ENCODE measurements at places on chromosomes 4 and X.

DNA sequence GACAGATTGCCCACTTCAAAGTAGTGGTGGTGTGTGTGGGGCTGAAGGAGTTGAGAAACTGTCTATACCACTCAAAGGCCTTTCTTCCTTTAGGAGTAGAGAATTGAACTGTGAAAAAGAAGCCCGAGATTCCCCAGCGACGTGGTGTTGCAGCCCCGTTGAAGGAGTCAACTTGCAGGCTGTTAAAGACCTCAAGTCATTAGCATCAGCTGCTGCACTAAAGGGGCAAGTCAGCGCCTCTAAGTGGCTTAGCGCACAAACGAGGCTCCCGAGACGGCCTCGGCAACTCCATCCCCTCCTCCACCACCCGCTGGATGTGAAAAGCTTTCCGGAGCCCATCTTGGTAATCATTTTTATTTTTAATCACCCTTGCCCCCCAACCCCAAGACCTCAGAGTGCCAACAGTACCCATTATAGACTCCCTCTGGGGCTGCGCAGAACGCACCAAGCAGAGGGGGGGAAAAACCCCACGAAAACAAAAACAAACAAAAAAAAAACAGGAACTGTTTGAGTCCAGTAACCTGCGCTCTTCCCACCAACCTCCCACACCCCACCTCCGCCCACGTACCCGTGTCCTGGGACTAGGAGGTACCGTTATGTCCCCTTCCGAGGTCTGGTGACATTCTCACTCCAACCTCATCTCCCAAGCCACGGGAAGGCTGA lies 913 bp upstream of the PRDM8 start:
- no peak for DNase-seq

DNA sequence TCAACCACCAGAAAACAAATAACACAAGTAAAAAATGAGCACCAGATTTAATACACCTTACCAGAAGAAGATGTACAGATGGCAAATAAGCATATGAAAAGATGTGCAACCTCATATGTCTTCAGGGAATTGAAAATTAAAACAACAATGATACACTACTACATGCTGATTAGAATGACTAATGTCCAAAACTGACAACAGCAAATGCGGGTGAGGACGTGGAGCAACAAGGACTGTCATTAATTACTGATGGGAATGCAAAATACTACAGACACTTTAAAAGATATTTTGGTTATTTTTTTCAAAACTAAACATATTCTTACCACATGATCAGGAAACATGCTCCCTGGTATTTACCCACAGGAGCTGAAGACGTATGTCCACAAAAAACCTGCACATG lies 140.3 kb downstream of the FRYL start:
- DNase-seq, result no peak

GRCh38 chr4:89619206-89619962 lies 217.6 kb downstream of the SNCA start:
- no peak for DNase-seq

DNA sequence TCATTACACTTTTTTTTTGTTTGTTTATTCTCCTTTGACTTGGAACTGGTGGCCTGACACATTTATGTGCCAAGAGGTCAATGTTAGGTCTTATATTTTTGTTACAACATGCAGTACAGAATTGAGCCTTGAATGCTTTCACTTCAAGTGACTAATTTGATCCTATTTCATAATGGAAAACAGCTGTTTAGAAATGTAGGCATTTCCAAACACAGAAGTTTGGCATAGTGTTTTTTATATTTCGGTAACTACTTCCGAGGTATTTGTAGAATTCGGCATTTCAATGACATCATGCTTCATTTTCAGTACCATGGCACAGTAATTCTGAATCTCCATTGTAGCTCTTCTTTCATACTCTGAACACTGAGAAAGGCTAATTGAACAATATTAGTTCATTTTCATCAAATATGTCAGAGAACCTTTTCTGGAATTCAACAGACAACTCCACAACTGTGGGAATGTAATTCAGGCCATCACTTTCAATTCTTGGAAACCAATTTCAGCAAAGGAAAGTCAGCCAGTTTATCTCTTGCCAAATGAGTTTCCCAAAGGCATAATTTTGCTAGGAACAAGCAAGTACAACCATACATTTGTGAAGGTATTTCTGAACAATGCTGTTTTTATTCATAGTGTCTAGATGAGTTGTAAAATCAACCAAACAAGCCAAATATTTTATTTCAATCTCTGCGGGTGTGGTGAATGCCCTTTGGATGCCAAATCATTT lies 11.4 kb downstream of the FAM120C start:
- DNase-seq, result no peak

GRCh38 chrX:39599339-39599738 lies 498.4 kb downstream of the BCOR start:
- no peak for DNase-seq

DNA sequence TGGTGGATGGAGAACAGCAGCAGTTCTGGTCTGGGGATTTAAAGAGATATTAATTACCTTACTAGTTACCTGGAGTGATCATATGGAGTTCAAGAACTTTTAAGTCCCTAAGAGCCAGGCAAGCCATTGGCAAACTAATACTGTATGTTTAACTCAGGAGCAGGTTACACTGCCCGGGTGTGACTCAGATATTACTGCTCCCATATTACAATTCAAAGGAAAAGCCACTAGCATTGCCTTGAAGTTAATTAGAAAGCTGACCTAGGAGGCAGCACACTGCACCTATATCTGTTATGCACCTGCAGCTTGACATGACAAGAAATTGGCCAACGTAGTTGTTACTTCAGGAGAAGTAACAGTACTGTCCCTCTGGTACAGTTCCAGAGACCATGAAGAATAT lies 47.2 kb downstream of the GRK4 start:
- DNase-seq, result no peak

DNA sequence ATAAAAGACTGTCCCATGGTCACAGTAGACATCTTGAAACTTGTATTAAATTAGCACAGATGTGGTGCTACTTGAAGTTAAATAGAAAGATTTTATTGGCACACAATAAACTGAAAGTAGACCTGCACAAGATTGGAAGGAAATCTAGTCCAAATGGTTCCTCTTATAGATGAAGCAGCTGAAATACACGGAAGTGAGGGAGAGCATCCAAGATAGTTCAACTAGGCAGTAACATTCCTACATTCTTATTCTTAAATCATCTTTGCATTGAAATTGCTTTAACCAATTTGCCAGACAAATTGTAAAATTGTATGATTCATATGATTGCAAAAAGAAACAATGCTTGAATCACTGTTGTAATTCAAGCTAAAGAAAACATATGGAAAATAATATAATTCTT lies 87.6 kb upstream of the VCX3B start:
- no peak for DNase-seq

DNA sequence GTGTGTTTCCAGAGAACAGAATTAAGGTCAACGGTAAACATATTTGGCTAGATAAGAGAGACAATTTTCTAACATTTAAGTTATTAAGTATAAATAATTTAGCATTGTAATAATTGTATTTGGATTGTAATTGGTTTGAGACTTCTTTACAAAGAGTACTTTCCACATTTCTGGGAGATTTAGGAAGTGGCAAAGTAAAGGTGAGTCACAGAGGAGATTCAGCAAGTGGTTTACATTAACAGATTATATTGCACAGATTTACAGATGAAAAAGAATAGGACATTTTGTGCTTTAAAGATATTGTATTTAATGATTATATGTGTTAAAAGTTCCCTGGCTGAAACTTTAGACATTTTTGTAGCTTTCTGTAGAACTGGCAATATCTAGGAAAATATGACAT lies 584.4 kb upstream of the AADAT start:
- no peak for DNase-seq

GRCh38 chr4:67549123-67549522 lies 3.8 kb upstream of the CENPC start:
- DNase-seq, result no peak

- DNase-seq, result no peak
Observed at GRCh38 chr4:115219315-115219860, 106.0 kb upstream of the NDST4 start.

- DNase-seq, result no peak
Observed at GRCh38 chr4:168978001-168978700, 31.9 kb downstream of the CBR4 start.

- no peak for DNase-seq
Observed at GRCh38 chrX:94058728-94059382, 384.8 kb downstream of the FAM133A start.

DNA sequence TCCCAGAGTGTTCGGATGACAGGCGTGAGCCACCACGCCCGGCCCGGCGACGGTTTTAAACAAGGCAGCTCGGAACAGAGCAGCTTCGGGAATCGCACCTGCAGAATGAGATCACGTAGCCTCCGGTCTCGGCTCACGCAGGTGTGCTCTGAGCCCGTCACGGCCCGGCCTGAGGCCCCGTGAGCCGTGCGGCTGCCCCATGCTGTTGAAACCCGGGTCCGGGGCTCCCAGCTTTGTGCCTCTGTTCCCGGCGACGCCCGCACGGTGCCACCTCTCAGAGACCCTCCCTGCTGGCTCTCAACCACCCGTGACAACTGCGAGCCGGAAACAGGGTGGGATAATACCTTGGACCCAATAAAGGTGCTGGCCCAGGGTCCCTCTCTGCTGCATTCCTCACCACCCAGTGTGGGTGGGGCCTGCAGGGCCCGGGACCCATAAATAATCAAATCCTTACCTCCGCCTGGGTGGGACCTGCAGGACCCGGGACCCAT lies 13.4 kb upstream of the PLCXD1 start:
- DNase-seq, result no peak

DNA sequence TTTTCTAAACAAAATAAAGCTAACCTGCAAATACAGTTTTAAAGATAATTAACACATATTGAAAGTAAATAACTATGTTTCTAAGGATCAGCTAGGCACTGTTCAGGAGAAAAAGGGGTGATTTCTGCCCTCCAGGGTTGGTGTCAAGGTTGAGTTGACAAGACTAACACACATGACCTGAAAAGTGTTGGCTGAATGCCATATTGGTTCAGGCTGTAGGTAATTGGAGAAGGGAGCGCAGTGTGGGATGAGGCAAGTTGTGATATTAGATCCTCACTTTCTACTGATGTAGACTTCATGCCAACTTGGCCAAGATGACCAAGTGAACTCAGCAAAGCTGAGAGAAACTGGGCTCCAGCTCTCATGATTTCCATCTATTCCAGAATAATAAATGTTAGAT lies 42.2 kb downstream of the PPM1K start:
- DNase-seq, result no peak

DNA sequence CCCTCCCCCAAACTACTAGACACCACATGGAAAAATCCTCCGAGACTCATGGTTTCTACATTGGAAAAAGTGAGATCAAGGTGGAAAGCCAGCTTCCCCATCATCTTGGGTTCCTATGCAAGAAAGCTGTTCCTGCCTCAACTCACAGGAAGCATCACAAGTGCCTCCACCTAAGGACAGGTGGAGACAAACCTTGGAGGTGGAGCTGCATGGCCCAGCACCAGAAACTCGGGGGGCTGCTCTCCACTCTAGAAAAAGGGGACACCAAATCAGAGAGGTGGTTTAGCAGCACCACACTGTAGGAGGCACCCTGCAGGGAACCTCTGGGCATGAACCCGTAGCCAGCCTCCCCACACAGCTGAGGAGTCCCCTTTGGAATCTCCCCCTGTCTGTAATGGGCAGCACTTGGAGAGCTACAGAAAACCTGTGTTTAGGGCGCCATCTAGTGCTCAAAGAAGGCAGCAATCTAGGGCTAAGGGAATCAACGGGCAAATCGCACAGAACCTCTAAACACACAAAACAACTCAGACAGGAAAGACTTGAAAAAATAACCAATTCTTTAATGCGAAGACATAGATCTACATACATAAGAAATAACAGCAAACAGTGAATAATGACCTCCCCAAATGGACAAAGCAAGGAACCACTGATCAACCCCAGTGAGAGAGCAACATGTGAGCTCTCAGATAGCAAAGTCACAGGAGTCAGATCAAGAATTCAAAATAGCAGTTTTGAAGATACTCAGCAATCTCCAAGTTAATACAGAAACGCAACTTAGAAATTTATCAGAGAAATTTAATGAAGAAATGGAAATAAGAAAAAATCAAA lies 37.0 kb upstream of the ZBTB33 start:
- DNase-seq, result no peak

- no peak for DNase-seq
Observed at GRCh38 chrX:131060147-131060546, 2.0 kb downstream of the ARHGAP36 start.

DNA sequence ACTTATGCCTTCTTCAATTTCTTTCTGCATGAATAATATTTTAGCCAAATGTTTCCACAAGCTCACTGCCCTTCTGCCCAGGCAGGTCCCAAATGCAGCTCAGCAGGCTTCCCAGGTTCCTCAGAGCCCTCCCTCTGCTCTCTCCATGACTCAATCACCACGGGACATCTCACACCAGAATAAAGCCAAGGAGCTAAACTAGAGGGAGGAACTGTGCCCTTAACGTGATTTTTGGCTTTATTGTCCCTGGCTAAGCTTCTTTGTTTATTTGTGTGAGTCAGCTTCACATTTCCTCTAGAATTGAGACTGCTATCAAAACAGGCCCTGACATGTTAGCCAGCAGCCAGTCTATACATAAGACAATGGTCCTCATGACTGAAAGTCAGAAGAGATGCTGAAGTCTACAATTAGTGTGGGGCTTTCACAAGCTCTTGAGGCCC lies 186.4 kb upstream of the GALNT7 start:
- DNase-seq, result no peak

GRCh38 chrX:14616836-14617235 lies 87.5 kb downstream of the GLRA2 start:
- DNase-seq, result no peak

DNA sequence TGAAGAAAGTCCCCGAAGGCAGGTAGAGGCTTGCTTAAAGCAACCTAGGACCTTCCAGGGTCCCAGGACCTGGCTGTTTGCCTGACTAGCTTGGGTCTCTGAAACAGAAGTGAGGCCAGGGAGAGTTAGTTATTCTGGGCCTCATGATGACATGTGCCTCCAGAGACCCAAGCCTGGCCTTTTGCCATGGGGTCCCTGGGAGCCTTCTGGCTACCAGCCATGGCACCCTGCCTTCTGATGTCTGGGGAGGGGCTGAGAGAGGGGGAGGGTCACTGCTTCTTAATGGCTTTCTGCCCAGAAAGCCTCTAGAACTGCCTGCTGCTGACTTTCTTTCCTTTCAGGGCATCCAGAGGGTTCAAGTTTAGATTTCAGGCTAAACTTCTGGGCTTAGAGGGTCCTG lies 1.0 kb upstream of the STARD8 start:
- no peak for DNase-seq

GRCh38 chrX:148541584-148541940 lies 41.1 kb downstream of the AFF2 start:
- no peak for DNase-seq

GRCh38 chr4:138919094-138919936 lies 96.3 kb upstream of the NOCT start:
- no peak for DNase-seq

GRCh38 chr4:88765729-88766128 lies 68.1 kb upstream of the NAP1L5 start:
- DNase-seq, result no peak

DNA sequence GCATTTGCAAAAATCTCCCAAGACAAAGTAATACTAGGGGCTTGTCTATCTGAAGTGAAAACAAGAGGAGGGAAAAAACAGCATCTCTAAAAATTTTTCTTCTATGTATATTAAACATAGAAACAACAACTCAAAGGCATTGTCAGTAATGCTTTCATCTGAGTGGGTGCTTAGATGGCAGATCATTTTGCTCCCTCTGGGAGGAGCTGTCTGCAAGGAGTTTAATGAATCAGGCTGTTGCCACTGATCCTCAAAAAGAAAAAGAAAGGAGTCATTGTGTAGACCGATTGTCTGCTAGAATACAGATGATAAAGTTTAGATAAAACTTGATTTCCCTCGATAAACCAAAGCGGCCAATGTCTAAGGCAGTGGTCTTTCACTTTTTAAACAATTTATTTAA lies 49.7 kb upstream of the KLHL8 start:
- no peak for DNase-seq

GRCh38 chr4:3852309-3852708 lies 86.1 kb downstream of the ADRA2C start:
- DNase-seq, result no peak
